ENCODE measurements at places on chromosomes 4 and X. TPM values are rescaled to one million over a fixed set of nuclear protein-coding genes. Genes with fewer than 3 reads are reported as not detected.

Gene FATE1
- not detected for total RNA-seq

Gene CLCN4
- total RNA-seq: 0.71 TPM

Gene PABPC5
- 6.3 TPM for total RNA-seq

Gene STK32B
- 1.5 TPM for total RNA-seq

Gene GAB3
- 5.5 TPM for total RNA-seq

Gene LRAT
- total RNA-seq: 1.4 TPM

Gene WDR17
- 5.8 TPM for total RNA-seq

Gene CT83
- total RNA-seq: not detected

Gene NALF2
- total RNA-seq: 0.14 TPM

Gene RPS3A
- 6,800 TPM for total RNA-seq

Gene GLRB
- 8.6 TPM for total RNA-seq

DNA sequence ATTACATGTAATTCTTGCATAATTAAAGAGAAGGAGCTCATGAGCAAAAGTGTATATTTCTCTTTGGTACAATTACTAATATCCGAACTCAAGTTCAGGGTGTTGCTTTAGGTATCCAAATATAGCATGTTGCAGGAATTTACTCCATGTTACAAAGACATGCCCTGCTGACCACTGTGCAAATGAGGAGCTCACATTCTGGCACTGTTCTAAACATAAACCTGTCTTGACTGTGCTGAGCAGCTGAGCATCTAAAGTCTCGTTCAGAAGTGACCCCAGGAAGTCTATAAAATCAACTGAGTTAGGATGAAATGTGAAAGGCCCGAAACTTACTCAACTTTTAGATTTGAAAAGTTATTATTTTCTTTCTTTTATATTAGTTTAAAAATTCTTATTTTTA is 124.3 kb downstream of the STIM2 start:
- no peaks in the 10 kb centered on the region for H3K36me3 ChIP-seq
- no peak overlapping the region for H3K4me3 ChIP-seq
- no peaks in the 10 kb centered on the region for H3K4me1 ChIP-seq
- no peak overlapping the region for H3K27ac ChIP-seq

- no peaks in the 10 kb centered on the region for H3K27me3 ChIP-seq
- no peak overlapping the region for H3K27ac ChIP-seq
Observed at GRCh38 chrX:145630806-145631435, 186.7 kb upstream of the SLITRK2 start.

DNA sequence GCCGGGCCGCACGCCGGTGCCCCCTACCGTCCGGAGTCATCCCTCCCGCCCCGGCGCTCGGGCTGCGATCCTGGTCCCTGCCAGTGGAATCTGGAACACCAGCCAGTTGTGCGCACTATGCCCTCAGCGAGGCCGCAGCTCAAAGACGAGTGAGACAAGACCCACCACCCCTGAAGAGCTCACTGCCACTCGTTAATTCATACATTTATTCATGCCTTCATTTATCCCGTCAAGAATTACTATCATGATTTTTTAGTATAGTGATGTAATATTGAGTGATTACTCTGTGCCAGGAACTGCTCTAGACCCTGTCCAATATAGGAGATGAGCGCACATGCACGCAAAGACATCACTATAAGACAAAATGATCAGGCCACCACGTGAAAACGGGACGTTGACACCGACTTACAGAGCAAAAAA is 247 bp upstream of the PPA2 start:
- DNase-seq: peak; percentile 92
- peak overlapping the region; percentile 73 for H3K4me3 ChIP-seq

- no peaks in the 10 kb centered on the region for H3K36me3 ChIP-seq
- no peak overlapping the region for H3K27ac ChIP-seq
- no peaks in the 10 kb centered on the region for H3K27me3 ChIP-seq
- DNase-seq: no peak
Observed at GRCh38 chrX:75786290-75786689, 1.2 kb upstream of the MAGEE2 start.

GRCh38 chr4:144402176-144402575 is 243.8 kb upstream of the HHIP start:
- H3K36me3 ChIP-seq: no peaks in the 10 kb centered on the region
- no peaks in the 10 kb centered on the region for H3K27me3 ChIP-seq
- no peak for DNase-seq
- no peak overlapping the region for H3K4me3 ChIP-seq

DNA sequence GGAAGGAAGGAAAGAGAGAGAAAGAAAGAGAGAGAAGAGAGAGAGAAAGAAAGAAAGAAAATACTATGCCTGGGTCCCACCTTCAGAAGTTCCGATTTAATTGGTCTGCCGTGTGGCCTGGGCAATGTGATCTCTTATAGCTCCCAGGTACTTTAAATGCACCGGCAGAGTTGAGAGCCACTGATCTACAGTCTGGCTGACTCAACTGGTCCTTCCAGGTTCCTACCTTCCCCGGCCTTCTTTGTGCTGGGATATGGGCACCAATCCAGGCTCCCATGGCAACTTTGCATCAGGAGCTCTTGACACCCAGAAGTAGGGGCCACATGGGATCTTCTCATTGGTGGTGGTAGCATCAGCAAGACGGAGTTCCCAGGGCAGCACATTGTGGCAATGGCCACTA is 186.5 kb upstream of the ATP6AP2 start:
- H3K4me1 ChIP-seq: no peaks in the 10 kb centered on the region
- no peak overlapping the region for H3K4me3 ChIP-seq

- no peak overlapping the region for H3K4me3 ChIP-seq
- no peaks in the 10 kb centered on the region for H3K36me3 ChIP-seq
- H3K4me1 ChIP-seq: peaks cover 12% of the 10 kb centered on the region
- no peak overlapping the region for H3K27ac ChIP-seq
Observed at GRCh38 chrX:39896951-39897740, 200.6 kb downstream of the BCOR start.

DNA sequence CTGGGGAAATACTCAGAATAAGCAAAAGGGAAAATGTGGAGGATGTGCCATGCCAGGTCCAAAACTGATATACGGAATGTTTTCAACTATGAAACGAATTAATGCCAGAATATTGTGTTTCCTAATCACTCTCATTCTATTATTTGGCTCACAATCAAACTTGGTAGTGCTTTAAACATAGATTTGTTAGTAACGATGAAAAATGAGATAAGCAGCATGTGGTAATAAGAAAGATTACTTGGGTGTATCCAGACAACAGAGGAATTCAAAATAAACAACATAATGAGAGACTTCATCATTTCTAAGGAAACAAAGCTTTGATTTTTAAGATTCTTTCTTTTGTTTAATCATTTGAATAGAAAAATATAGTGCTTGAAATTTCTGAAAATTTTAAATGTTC is 237.3 kb downstream of the TACR3 start:
- no peaks in the 10 kb centered on the region for H3K36me3 ChIP-seq
- H3K4me3 ChIP-seq: no peak overlapping the region
- DNase-seq: no peak
- H3K27me3 ChIP-seq: no peaks in the 10 kb centered on the region
- H3K4me1 ChIP-seq: no peaks in the 10 kb centered on the region

GRCh38 chr4:118905566-118905965 is 16.9 kb downstream of the SYNPO2 start:
- peaks cover 86% of the 10 kb centered on the region for H3K4me1 ChIP-seq
- H3K4me3 ChIP-seq: no peak overlapping the region
- DNase-seq: no peak
- H3K27me3 ChIP-seq: no peaks in the 10 kb centered on the region
- H3K27ac ChIP-seq: peak overlapping the region; percentile 89

GRCh38 chr4:168832763-168833575 is 177.1 kb downstream of the CBR4 start:
- DNase-seq: peak; percentile 81
- peaks cover 26% of the 10 kb centered on the region for H3K4me1 ChIP-seq
- no peaks in the 10 kb centered on the region for H3K36me3 ChIP-seq
- H3K27ac ChIP-seq: peak overlapping the region; percentile 94
- H3K27me3 ChIP-seq: no peaks in the 10 kb centered on the region

GRCh38 chr4:39410415-39410814 is 3.7 kb downstream of the KLB start:
- H3K4me1 ChIP-seq: no peaks in the 10 kb centered on the region
- H3K27ac ChIP-seq: no peak overlapping the region
- no peaks in the 10 kb centered on the region for H3K27me3 ChIP-seq
- no peak for DNase-seq

GRCh38 chrX:72146527-72146926 is 14.8 kb upstream of the RTL5 start:
- no peaks in the 10 kb centered on the region for H3K4me1 ChIP-seq
- H3K27me3 ChIP-seq: no peaks in the 10 kb centered on the region
- no peak overlapping the region for H3K27ac ChIP-seq
- no peak for DNase-seq
- H3K4me3 ChIP-seq: no peak overlapping the region

DNA sequence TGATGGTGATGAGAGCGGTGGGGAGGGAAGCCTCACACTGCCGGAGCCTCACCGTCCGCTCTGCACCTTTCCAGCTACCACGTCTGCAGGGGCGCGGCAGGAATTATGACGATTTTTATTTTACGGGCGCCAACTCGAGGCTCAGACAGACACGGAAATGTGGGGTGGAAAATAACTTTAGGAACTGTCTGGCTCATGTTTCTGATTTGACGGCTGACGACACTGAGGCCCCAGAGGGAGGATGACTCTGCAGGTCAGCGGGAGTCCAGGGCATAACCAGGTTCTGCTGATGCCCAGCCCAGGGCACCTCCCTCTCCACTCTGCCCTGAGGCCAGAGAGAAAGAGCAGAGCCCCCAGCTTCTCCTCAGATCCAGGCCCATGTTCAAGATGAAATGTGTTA is 43.9 kb downstream of the C4orf50 start:
- H3K27me3 ChIP-seq: peaks cover 13% of the 10 kb centered on the region
- no peak overlapping the region for H3K4me3 ChIP-seq
- H3K27ac ChIP-seq: no peak overlapping the region
- no peak for DNase-seq
- no peaks in the 10 kb centered on the region for H3K36me3 ChIP-seq
- no peaks in the 10 kb centered on the region for H3K4me1 ChIP-seq

- no peak for DNase-seq
- H3K4me3 ChIP-seq: no peak overlapping the region
- H3K4me1 ChIP-seq: peaks cover 9% of the 10 kb centered on the region
- no peaks in the 10 kb centered on the region for H3K27me3 ChIP-seq
- H3K36me3 ChIP-seq: no peaks in the 10 kb centered on the region
Observed at GRCh38 chr4:183182873-183183725, 84.0 kb downstream of the WWC2 start.

GRCh38 chr4:96675896-96676295 is 836.0 kb downstream of the PDHA2 start:
- H3K36me3 ChIP-seq: no peaks in the 10 kb centered on the region
- no peaks in the 10 kb centered on the region for H3K4me1 ChIP-seq
- no peaks in the 10 kb centered on the region for H3K27me3 ChIP-seq
- DNase-seq: no peak

GRCh38 chrX:24619647-24620046 is 27.5 kb downstream of the PCYT1B start:
- no peak overlapping the region for H3K27ac ChIP-seq
- H3K27me3 ChIP-seq: no peaks in the 10 kb centered on the region
- no peak overlapping the region for H3K4me3 ChIP-seq
- H3K36me3 ChIP-seq: no peaks in the 10 kb centered on the region
- no peaks in the 10 kb centered on the region for H3K4me1 ChIP-seq

- H3K4me3 ChIP-seq: no peak overlapping the region
- H3K4me1 ChIP-seq: no peaks in the 10 kb centered on the region
- no peaks in the 10 kb centered on the region for H3K36me3 ChIP-seq
- H3K27ac ChIP-seq: no peak overlapping the region
Observed at GRCh38 chrX:37871626-37872302, 24.4 kb upstream of the DYNLT3 start.

DNA sequence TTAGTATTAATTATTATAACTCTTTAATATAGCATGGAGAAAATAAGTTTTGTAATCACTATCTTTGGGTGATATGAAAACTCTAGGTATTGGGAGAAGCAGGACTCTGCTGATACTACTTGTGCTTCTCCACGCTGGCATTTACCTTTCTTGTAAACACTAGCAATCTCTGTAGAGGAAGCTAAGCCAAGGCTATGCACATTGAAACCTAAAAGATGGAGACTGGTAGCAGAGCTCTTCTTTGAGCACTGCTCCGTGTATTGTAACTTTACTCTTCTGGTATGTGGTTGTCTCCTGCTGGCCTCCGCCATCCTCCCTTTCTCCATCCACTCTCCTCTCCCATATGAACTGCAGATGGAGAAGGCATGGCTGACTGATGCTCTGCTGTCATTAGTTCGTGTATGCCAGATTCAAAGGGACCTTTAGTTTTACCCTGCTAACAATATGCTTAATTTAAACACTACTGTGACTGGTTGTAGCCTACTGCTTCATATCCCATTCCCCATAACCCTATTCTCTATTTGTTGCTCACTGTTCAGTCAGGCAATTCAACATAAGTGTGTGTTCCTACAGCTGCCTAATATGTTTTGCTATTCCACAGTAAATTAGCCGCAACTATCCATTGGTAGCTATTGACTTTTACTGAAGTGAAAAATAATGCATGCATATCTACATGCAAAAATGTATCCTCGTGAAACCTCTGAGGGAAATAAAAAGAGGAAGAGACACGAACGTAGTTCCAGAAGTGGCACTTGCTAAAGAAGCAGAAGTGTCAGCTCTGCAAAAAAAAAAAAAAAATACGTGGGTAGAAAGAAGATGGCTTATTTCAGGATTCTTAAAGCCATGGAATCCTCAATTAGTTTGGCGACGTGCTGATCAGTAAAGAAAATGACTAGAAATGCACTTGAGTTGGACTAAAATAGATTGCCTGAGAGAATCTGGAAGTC is 55.6 kb upstream of the CCSER1 start:
- no peaks in the 10 kb centered on the region for H3K27me3 ChIP-seq
- no peaks in the 10 kb centered on the region for H3K36me3 ChIP-seq
- H3K4me1 ChIP-seq: no peaks in the 10 kb centered on the region
- DNase-seq: no peak
- no peak overlapping the region for H3K27ac ChIP-seq

DNA sequence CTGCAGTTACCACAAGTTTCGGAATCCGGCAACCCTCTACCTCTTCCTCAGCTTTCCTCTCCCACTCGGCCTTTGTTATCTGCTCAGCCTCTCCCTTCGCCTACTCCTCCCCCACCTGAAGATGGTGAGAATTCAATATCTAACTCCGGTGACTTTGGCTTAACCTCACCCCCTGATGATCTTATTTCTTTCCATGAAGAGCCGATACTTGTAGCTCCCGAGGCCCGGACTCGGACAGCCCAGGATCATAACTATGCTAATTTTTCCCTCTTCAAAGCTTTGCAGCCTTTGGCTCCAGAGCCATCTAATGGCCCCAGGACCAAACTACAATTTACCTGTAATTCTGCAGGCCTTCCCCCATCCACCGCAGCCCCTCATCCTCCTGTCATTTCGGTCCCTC is 32.0 kb upstream of the MGST2 start:
- no peaks in the 10 kb centered on the region for H3K4me1 ChIP-seq
- no peaks in the 10 kb centered on the region for H3K27me3 ChIP-seq
- H3K36me3 ChIP-seq: no peaks in the 10 kb centered on the region
- DNase-seq: no peak
- H3K4me3 ChIP-seq: no peak overlapping the region

DNA sequence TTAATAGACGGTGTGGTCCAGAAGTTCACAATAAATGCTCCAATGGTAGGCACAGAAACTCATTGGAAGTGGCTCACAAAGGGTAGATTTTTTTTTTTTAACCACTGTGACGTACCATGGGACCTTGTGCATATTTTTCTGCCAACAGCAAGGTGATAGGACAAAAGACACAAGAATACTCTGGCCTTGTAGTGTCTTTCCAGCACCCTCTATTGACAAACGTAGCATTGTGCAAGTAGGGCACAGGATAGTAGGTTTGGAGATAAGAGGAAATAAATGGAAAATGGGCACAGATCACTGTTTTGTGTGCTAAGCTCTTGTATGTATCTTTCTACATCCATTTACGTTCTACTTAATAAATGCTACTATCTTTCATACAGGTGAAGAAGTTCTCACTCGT is 2054.9 kb downstream of the PCDH7 start:
- H3K27me3 ChIP-seq: no peaks in the 10 kb centered on the region
- no peaks in the 10 kb centered on the region for H3K4me1 ChIP-seq
- H3K4me3 ChIP-seq: no peak overlapping the region
- DNase-seq: no peak
- no peaks in the 10 kb centered on the region for H3K36me3 ChIP-seq
- no peak overlapping the region for H3K27ac ChIP-seq
